ENCODE measurements at places on chromosomes 2 and 18. TPM values are rescaled to one million over a fixed set of nuclear protein-coding genes. Genes with fewer than 3 reads are reported as not detected.

Gene ALPI
- total RNA-seq: 4.4 TPM

- no peak overlapping the region for H3K27ac ChIP-seq
- H3K27me3 ChIP-seq: no peaks in the 10 kb centered on the region
- no peak for DNase-seq
Observed at GRCh38 chr2:211061612-211062296, 505.4 kb downstream of the CPS1 start.

GRCh38 chr2:150532879-150533278 lies 45.4 kb upstream of the RND3 start:
- no peak overlapping the region for H3K4me3 ChIP-seq
- peaks cover 17% of the 10 kb centered on the region for H3K4me1 ChIP-seq
- no peak overlapping the region for H3K27ac ChIP-seq
- H3K36me3 ChIP-seq: no peaks in the 10 kb centered on the region

Gene ATP8B1
- total RNA-seq: 32.0 TPM

- H3K27ac ChIP-seq: no peak overlapping the region
- H3K36me3 ChIP-seq: no peaks in the 10 kb centered on the region
- DNase-seq: no peak
- no peaks in the 10 kb centered on the region for H3K4me1 ChIP-seq
- H3K4me3 ChIP-seq: no peak overlapping the region
Observed at GRCh38 chr2:129482626-129483025, 496.8 kb upstream of the RAB6C start.

DNA sequence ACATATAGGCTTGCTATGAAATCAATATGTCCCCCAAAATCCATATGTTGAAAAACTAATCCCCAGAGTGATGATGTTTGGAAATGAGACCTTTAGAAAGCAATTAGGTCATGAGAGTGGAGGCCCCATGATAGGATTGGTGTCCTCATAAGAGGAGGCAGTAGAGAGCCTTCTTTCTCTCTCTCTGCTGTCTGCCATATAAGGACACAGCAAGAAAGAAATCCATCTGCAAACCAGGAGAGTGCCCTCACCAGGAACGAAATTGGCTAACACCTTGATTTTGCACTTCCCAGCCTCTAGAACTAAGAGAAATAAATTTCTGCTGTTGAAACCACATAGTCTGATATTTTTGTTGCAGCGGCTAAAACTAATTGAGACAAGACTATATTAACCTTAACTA lies 89.5 kb downstream of the NBAS start:
- H3K27me3 ChIP-seq: no peaks in the 10 kb centered on the region
- DNase-seq: no peak
- H3K4me1 ChIP-seq: no peaks in the 10 kb centered on the region
- no peaks in the 10 kb centered on the region for H3K36me3 ChIP-seq
- no peak overlapping the region for H3K4me3 ChIP-seq

GRCh38 chr2:3467654-3468053 lies 51.7 kb downstream of the ADI1 start:
- no peaks in the 10 kb centered on the region for H3K27me3 ChIP-seq
- no peak overlapping the region for H3K4me3 ChIP-seq
- peaks cover 3% of the 10 kb centered on the region for H3K36me3 ChIP-seq
- DNase-seq: no peak
- peaks cover 20% of the 10 kb centered on the region for H3K4me1 ChIP-seq

DNA sequence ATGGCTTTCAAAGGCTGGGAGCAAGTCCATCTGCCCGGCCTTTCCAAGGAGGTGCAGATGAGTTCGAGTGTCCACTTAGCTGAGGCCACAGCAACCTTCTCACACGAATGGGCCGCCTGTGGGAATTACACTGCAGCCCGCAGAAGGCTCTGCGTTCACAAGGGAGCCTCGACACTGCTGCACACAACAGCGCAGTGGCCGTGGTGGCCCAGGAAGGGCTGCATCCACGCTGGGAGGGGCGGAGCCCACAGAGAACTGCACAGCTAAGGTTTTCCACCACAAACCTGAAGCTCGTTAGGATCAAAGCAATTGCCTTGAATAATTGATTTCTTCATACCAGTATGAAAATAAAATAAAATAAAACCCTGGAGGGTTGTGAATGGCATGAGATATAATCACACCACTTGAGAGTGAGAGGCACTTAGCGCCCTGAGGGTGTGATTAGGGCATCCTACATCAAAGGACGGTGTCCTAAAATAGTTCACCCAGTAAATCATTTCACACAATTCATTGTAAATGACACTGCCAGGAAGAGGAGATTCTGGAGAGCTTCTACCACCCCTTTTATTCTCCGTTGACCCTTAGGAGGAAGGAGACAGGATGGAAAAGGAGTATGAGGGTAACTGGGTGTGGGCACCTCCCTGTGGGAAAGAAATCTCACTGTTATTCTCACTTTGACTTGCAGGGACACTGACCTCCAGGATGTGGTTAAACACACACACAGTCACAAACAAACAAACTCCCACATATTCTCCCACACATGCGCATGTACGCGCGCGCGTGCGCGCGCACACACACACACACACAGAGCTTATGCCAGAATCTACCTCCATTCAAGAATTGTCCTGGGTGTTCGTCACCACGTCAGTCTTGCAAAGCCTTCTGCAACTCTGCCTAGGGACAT lies 256.6 kb upstream of the ID2 start:
- H3K4me3 ChIP-seq: no peak overlapping the region
- H3K27ac ChIP-seq: no peak overlapping the region
- DNase-seq: no peak
- H3K4me1 ChIP-seq: no peaks in the 10 kb centered on the region
- no peaks in the 10 kb centered on the region for H3K27me3 ChIP-seq

- no peaks in the 10 kb centered on the region for H3K27me3 ChIP-seq
- no peaks in the 10 kb centered on the region for H3K4me1 ChIP-seq
- no peak for DNase-seq
- no peaks in the 10 kb centered on the region for H3K36me3 ChIP-seq
- no peak overlapping the region for H3K4me3 ChIP-seq
- H3K27ac ChIP-seq: no peak overlapping the region
Observed at GRCh38 chr2:207338220-207338607, 172.5 kb upstream of the KLF7 start.

DNA sequence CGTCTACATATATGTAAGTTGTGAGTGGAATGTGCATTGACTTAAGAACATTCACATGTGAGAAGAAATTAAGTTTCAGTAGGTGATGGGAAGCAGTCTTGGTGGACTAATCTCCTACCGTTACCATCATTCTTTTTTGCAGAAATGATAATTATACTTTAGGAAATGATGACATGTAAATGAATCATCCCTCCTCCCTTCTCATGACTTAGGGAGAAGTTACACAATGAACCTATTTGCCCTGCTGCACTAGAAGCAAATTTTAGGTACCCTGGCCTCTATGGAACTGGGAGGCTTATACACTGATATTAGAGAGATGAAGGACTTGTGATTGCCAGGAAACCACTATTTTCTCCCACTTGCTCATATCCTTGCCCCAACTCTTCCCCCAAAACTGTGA lies 214.2 kb downstream of the CALCRL start:
- H3K27me3 ChIP-seq: no peaks in the 10 kb centered on the region
- H3K27ac ChIP-seq: no peak overlapping the region
- H3K4me1 ChIP-seq: no peaks in the 10 kb centered on the region
- no peak overlapping the region for H3K4me3 ChIP-seq
- H3K36me3 ChIP-seq: no peaks in the 10 kb centered on the region

Gene TNFAIP6
- total RNA-seq: not detected

DNA sequence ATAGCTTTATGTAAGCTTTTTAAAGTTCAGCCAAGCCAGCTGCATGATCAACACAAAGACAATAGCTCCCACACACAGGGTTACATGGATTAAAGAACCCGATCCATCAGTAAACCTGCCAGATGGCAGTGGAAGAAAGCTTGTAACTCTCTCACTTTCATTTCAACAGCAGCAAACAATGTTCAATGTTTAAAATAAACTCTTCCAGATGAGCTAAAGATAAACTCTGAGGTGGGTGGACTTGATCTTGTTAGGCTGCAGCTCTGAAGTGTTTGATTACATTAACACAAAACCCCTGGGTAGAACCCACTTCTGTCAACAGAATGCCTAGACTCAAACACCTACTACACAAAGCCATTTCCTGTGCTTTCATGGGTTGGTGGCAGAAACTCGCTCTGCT lies 13.9 kb downstream of the RDH14 start:
- H3K4me1 ChIP-seq: no peaks in the 10 kb centered on the region
- no peak overlapping the region for H3K27ac ChIP-seq
- no peak for DNase-seq

DNA sequence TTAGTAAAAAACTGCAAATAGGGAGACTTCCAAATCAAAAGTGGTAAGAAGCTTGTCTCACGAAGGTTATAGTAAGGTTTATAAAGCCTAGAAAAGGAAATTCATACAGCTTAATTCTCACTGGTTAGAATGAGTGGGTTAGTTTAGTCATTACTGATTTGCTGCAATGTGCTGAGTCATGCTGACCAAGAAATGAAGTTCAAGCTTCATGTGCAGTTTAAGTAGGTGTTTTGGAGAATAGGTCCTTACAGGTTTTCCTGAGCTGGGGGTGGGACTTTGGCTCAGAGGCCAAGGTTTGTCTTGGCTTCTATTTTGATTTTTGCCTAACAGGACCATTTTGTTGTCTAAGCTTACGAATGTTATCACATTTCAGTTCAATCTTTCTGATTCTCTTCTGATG lies 15.1 kb downstream of the CLIP4 start:
- no peak overlapping the region for H3K4me3 ChIP-seq
- DNase-seq: peak; percentile 44
- H3K36me3 ChIP-seq: no peaks in the 10 kb centered on the region
- H3K4me1 ChIP-seq: peaks cover 18% of the 10 kb centered on the region
- no peaks in the 10 kb centered on the region for H3K27me3 ChIP-seq
- peak overlapping the region; percentile 67 for H3K27ac ChIP-seq

DNA sequence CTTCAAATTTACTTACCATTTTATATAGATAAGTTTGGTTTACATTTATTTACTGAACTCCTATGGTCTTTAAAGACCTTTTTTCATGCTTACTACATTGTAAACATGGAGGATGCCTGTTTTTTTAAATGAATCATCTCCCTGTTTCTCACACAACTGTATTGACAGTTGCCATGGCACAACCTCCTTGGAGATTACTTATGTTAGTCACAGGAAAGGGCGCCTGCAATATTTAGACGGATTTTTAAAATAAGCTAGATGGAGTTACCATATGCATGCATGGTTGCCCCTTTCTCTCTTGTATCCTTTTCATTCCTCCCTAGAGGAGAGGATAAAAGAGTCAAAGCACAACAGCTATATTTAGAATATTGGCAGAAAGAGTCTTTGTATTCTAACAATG lies 34.8 kb upstream of the CCDC102B start:
- H3K27me3 ChIP-seq: no peaks in the 10 kb centered on the region
- no peaks in the 10 kb centered on the region for H3K36me3 ChIP-seq
- H3K4me1 ChIP-seq: no peaks in the 10 kb centered on the region
- DNase-seq: no peak

- no peak overlapping the region for H3K4me3 ChIP-seq
- no peaks in the 10 kb centered on the region for H3K36me3 ChIP-seq
- no peak overlapping the region for H3K27ac ChIP-seq
- H3K4me1 ChIP-seq: no peaks in the 10 kb centered on the region
Observed at GRCh38 chr18:27413495-27414401, 228.6 kb upstream of the CHST9 start.

Gene DLGAP1
- not detected for total RNA-seq

DNA sequence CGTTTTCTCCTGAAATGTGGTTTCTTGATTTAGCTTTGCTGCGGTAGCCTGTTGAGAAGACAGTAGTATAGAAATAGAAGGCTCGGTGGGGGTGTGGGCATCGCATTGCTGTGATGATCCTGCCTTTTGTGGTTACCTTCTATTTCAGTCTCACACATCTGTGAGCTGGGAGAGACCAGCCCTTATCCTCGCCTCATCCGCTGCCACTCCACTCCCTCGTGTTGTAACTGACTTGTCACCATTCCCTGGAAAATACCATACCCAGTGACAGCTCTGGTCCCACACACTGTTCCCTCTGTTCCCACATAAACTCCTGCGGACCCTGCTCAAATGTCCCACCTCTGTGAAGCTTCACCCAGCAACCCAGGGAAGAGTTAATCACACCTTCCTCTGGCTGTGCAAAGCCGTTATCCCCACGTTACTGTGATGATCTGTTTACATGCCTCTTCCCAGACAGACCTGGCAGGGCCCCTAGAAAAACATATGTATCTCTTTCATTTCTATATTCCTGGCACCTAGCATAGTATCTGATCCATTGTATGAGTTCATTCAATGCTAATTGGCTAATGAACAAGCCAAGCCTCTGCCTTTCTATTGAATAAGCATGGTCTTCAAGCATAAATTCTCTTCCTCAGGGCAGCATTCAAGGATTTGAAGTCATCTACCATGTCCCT lies 114.6 kb downstream of the MAPK4 start:
- no peaks in the 10 kb centered on the region for H3K27me3 ChIP-seq
- 0 out of 2 replicates have a peak, but pooled peaks cover 3% of the 10 kb centered on the region for H3K4me1 ChIP-seq
- no peak overlapping the region for H3K4me3 ChIP-seq
- DNase-seq: no peak

DNA sequence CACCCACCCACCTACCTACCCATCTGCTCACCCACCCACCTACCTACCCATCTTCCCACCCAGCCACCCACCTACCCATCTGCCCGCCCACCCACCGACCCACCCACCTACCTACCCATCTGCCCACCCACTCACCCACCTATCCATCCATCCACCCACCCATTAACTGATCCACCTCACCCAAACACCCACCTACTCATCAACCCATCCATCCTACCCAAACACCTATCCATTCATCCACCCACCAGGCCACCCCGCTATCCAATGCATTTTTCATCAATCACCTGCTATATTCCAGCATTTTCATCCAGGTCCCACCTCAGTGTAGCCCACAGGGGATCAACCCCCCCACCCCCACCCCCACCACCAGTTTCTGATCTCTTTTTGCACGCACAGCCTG lies 121.8 kb downstream of the GLI2 start:
- peak; percentile 5 for DNase-seq
- peaks cover 10% of the 10 kb centered on the region for H3K4me1 ChIP-seq
- H3K27ac ChIP-seq: no peak overlapping the region
- H3K36me3 ChIP-seq: no peaks in the 10 kb centered on the region

- H3K27me3 ChIP-seq: no peaks in the 10 kb centered on the region
- H3K4me3 ChIP-seq: no peak overlapping the region
- H3K36me3 ChIP-seq: no peaks in the 10 kb centered on the region
- no peaks in the 10 kb centered on the region for H3K4me1 ChIP-seq
- DNase-seq: no peak
Observed at GRCh38 chr2:23092831-23093230, 292.1 kb upstream of the KLHL29 start.

- no peak overlapping the region for H3K27ac ChIP-seq
- H3K27me3 ChIP-seq: no peaks in the 10 kb centered on the region
- no peaks in the 10 kb centered on the region for H3K36me3 ChIP-seq
- no peaks in the 10 kb centered on the region for H3K4me1 ChIP-seq
- H3K4me3 ChIP-seq: no peak overlapping the region
- no peak for DNase-seq
Observed at GRCh38 chr18:57942493-57942892, 101.5 kb upstream of the NEDD4L start.

Gene TOGARAM2
- total RNA-seq: 0.61 TPM

- H3K27me3 ChIP-seq: no peaks in the 10 kb centered on the region
- no peak overlapping the region for H3K27ac ChIP-seq
- H3K4me1 ChIP-seq: peaks cover under 1% of the 10 kb centered on the region
- H3K36me3 ChIP-seq: no peaks in the 10 kb centered on the region
Observed at GRCh38 chr18:63120620-63121019, 198.9 kb downstream of the BCL2 start.

GRCh38 chr18:7758764-7759163 lies 191.6 kb downstream of the PTPRM start:
- H3K27ac ChIP-seq: peak overlapping the region; percentile 48
- H3K4me3 ChIP-seq: no peak overlapping the region
- no peak for DNase-seq

Gene SYT4
- total RNA-seq: not detected
